ENCODE measurements at places on chromosomes 16 and 17.

- peak; percentile 74 for DNase-seq
These were observed 20.9 kb downstream of the COIL start for GRCh38 chr17:56939869-56940484.

DNA sequence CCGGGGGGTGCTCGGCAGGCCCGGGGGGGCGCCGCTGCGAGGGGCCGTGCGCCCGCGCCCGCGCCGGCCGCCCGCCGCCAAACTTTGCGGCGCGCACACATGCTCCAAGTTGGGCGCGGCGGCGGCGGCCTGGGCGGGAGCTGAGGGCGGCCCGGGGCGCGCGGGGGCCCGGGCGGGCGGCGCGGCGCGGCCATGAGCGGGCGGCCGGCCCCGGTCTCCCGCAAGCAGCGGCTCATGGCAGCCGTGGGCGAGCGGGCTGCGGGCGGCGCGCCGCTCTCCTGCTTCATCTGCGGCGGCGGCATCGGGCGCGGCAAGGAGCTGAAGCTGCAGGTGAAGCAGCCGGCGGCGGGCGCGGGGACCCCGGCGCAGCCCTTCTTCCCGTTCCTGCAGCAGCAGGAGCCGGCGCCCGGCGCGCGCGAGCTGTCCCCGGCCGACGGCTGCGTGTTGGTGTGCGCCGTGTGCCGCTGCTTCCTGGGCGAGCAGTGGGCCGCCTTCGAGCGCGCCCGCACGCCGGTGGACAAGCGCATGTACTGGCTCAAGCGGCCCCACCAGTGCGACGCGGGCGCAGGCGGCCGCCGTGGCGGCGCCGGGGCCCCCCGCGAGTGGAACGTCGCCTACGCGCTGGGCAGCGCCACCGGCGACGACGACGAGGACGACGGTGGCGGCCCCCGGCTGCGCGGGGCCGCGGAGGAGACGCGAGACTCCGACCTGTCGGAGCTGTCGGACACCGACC, 57.2 kb upstream of the CIBAR2 start:
- no peak for DNase-seq

DNA sequence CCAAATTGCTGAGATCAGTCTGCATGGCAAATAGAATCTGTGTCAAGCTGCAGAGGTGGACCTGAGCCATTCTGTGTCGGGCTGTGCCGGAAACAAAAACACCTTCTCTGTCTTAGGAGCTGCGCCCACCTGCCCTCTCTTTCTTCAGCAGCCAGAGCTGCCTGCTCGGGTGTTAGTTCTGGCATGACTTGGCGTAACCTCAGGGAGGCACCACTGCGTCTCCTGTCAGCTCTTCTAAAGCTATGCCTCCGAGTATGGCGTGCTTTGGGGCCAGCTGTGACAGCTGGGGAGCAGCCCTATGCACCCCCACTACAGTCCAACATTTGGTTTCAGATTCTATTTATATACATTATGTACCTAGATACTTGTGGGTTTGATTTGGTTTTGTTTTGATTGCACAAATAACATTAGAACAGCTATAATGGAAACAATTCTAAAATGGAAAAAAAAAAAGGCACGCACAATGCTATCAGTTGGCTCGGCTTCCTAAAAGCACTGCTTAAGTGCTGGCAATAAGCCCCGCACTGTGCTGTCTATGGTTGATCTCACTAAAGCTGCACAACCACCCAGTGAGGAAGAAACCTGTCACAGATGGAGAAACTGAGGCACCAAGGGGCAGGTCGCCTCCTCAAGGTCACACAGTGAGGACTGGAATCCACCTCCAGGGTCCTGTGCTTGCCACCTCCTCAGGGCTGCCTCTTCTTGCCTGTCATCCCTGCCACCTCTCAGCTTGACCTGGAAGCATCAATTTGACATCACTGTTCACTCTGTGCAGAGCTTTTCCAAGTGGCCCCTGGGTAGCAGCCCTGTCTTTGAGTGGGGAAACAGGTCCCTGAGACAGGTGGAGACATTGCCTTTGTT, 18.7 kb upstream of the ADGRG1 start:
- peak; percentile 68 for DNase-seq

DNA sequence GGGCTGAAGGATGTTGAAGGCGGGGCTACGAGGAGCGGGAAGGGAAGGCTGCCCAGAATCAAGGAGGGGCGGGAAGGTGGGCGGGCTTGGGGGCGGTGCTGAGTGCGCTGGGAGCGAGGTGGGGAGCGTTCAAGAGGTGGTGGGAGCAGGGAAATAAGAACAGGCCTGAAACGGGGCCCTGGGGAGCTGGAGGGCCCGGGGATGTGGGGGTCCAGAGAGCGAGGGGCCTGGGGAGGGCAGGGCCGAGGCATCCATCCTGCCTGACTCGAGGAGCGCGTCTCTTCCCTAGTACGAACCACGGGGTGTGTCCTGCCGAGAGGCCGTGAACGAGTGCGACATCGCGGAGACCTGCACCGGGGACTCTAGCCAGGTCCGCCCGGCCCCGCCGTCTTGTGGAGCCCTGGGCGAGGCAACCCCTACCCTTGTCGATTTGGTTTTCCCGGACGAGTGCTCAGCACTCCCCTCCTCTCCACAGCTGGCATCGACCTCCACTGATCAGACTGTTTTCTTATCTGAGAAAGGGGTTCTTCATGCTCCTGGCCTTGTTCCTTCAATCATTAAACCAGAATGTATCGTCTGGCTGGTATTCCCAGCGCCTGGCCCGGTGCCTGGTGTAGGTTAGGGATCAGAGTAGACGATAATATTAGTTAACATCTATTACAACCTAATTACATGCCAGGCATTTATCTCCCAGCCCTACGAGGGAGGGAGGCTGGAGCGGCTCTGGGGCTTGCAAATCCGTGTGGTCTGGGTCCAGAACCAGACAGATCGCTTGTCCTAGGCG, 17.2 kb downstream of the ADAM11 start:
- DNase-seq, result no peak

- no peak for DNase-seq
These were observed 39.6 kb upstream of the USP7 start for GRCh38 chr16:9003322-9003721.

- no peak for DNase-seq
These were observed 4.0 kb downstream of the RNASEK start for GRCh38 chr17:7016418-7016817.

- no peak for DNase-seq
These were observed 93.4 kb upstream of the WSB1 start for GRCh38 chr17:27200476-27200875.

GRCh38 chr16:75304521-75305363, 53.3 kb upstream of the BCAR1 start:
- no peak for DNase-seq

DNA sequence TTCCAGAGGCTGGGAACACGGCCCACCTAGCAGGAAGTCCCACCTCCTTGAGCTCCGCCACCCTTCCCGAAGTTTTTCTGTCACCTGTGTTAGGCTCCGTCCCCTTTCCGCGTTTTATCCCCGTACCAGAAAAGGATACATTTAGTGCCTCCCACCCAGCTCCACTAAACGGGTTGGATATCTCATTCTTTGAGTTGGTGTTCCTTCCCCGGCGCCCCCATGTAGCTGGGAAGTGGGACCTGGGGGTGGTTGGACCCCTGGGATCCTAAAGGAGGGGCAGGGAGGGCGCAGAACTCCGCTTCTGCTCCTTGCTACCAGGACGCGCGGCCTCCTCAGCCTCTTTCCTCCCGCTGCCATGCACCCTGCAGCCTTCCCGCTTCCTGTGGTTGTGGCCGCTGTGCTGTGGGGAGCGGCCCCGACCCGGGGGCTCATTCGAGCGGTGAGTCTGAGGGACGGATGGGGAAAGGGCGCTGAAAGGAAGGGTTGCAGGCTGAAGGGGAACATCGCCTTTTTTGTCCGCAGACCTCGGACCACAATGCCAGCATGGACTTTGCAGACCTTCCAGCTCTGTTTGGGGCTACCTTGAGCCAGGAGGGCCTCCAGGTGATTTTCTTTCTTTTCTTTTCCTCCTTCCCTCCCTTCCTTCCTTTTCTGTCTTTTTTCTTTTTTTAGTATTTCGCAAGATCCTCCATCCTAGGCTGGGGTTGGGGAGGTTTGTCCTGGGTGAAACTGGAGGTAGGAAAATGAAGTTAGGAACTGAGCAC, 669 bp downstream of the RNF167 start:
- peak; percentile 40 for DNase-seq

DNA sequence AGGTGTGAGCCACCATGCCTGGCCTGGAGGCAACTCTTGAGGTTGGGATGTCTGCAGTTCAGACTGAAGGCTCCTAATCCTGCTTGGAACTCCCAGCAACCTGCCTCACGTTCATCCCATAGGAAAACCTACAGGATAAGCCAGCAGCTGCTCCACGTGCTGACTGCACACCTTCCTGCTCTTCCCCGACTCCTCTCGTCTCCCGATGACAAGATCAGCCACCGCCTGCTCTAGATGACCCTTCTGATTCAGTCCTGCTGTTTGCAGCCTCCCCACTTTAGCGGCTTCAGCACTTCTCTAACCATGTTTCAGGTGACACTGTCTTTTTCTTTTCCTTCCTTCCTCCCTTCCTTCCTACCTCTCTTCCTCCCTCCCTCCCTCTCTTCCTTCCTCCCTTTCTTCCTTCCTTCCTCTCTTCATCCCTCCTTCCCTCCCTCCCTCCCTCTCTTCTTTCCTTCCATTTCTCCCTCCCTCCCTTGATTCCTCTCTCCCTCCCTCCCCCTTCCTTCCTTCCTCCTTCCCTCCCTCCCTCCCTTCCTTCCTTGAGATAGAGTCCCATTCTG, 61.8 kb downstream of the EMP2 start:
- no peak for DNase-seq

GRCh38 chr16:3536851-3537250, 36.0 kb downstream of the CLUAP1 start:
- no peak for DNase-seq

DNA sequence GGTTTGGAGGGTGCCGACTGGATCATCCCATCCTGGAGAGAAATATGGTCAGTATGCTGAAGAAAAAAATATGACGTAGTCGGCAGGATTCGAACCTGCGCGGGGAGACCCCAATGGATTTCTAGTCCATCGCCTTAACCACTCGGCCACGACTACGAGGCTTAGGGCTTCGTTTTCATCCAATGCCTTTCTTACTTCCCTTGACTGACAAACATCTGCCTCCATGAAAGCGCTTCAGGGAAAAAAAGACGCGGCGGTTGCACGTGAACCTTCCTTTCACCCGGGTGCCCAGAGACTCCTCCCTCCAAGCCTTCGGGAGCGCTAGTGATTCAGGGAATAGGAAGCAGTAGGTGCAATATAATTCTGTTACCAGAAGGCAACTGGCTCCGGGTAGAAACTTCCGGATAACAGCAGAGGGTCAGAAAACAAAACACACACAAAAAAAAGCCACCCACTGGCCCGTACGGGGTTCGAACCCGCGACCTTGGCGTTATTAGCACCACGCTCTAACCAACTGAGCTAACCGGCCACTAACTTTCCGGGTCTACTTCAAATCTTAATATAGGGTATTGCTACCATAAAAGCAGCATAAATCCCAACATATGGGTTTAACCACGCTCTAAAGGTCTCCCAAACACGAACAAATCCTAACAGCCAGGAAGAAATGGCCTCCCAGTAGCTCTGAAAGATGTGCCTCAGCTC, 16.3 kb upstream of the AURKB start:
- DNase-seq, result peak; percentile 41

DNA sequence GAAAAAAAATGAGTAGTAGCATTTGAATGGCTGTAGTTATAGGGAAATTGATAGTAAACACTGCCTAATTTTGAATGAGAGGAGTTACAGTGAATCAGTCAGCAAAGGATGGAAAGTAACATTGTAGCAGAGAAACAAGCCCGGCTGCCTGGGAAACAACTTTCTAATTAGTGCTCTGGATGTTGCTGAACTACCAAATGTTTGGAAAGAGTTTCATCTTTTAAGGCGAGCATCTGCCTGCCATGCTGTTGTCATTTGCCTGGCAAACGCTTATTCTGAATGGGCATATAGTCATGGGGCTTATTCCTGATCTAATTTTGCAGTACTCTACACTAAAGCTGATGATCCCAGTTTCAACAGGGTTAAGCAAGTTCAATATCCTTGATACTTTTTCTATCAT, 138.6 kb downstream of the CDH11 start:
- DNase-seq, result no peak

DNA sequence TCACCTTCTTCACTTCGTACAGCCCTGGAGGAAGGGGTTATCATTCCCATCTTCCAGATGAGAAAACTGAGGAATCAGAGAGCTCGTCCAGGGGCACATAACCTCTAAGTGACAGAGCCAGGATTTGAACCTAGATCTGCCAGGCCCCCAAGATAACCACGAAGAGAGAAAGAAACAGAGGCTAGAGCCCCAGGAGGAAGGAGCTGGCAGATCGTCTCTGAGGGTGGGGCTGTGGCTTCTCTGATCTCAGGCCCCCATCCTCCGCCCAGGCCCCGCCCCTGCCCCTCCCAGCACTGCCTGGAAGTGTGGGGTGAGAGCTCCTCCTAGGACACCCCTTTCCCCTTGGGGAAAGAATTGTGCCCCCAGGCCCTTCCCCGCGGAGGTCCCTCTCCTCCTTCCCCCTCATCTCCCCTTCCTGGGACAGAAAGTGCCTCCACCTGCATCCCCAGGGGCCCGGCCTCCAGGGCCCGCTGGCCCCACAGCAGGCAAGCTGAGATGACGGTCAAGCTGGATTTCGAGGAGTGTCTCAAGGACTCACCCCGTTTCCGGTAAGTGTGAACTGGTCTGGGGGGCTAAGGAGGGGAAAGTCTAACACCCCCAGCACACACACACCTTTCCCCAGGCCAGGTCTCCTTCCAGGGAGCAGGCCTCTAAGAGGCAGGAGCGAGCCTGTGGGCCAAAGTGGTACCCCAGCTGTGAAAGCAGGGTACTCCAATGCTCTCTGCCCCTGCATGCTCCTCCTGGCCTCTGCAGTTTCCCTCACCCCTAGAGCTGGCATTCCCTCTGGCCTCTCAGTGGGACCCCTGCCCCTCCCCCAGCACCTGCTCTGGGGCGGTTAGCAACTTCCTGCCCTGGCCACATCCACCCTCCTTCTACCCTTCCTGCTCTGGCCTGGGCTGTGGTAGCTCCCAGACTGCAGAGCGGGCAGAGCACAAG, at the start of gene ACAP1:
TSS of gene ACAP1 (plus strand) at position 290 of the 936 bp plus-strand sequence. CDS start at position 496, 206 bp downstream.
- DNase-seq, result peak; percentile 88

DNA sequence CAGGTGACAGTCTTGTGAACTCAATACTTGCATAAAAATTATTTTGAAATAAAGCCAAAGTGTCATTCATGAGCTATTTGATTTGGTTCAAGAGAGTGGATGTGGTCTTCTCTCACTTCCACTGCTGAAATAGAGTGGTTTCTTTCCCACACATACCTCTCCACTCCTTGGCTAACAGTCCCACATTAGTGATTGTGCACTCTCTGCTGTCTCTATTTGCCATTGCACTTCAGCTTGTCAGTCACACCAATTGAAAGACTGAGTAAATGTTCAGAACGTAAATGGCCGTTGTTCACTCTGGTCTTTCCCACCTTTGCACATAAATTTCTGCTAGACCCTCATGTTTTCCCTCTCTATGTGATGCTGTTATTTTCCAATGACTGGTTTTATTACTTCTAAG, 197.5 kb downstream of the FTO start:
- no peak for DNase-seq

DNA sequence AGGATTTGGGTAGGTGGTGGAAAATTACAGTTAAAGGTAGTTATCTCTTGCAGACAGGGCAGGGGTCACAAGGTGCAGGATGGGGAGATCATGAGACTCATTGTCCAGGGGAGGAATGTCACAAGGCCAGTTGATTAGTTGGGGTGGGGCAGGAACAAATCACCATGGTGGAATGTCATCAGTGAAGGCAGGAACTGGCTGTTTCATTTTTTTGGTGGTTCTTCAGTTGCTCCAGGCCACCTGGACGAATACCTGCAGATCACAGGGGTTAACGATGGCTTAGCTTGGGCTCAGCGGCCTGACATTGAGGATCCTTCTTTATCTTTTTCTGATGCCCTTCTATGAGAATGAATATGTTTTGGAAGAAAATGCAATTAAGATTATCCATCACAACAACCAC, 87.1 kb downstream of the KPNA2 start:
- no peak for DNase-seq
